ENCODE measurements at places on chromosomes 7 and 10.

GRCh38 chr10:123781956-123782500 is 109.6 kb downstream of the CPXM2 start:
- no peak for DNase-seq

- no peak for DNase-seq
Measured at GRCh38 chr10:82440775-82441174, 565.8 kb downstream of the NRG3 start.

- DNase-seq: no peak
Measured at GRCh38 chr10:340646-341045, 205.4 kb downstream of the ZMYND11 start.

- DNase-seq: no peak
Measured at GRCh38 chr10:33706191-33706590, 371.7 kb upstream of the NRP1 start.

- DNase-seq: no peak
Measured at GRCh38 chr7:129843365-129843898, 109.3 kb downstream of the UBE2H start.

DNA sequence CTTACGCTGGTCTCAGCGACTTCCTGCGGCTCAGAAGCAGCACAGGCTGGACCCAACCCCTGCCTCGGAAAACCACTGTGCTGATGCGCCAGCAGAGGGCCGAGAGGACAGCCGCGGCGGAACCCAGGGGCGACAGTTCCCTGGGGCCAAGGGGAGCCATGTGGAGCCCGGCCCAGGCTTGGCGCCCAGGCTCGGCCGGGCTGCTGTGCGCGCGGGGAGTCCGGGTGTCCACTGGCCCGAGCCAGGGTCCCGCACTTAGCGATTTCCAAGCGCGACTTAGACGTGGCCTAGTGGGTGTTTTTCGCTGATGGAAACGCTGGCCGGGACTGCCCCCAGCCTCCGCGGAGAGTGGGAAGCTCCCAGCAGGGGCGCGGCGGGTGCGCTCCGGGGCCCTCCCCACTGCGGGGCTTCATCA is 18.6 kb upstream of the ZNF32 start:
- no peak for DNase-seq

DNA sequence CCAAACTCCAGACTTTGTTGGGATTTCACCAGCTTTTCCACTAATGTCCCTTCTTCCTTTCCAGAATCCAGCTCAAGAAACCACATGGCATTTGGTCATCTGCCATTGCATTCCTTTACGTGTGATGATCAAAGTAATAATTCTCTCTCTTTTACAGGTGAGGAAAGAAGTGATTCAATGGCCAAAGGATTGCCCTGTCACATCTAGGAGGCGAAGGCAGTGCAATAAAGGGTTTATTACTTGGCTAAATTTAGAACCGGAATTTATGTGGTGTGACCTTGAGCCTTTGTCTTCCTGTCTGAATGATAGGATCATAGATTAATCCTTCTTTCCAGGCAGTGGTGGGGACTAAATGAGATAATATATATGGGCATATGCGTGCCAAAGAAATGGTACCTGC is 58.3 kb upstream of the COBL start:
- no peak for DNase-seq

DNA sequence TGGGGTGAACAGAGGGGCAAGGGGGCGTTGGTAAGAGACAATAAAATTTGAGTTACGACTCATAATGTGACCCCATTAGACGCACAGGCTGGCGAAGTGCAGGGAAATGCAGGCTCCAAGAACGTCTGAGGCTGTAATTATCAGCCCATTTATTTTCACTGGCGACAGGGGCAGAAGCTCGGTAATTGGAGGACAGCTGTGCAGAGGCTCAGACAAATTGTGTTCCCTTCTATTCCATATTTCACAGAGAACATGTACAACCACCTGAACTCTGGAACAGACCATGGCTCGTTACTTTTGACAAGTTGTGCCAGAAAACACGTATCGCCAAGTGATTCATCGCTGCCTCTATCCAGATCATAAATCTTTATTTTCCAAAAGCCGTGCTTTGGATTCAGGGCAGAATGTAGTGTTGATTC is 137.3 kb upstream of the FRMD4A start:
- no peak for DNase-seq

DNA sequence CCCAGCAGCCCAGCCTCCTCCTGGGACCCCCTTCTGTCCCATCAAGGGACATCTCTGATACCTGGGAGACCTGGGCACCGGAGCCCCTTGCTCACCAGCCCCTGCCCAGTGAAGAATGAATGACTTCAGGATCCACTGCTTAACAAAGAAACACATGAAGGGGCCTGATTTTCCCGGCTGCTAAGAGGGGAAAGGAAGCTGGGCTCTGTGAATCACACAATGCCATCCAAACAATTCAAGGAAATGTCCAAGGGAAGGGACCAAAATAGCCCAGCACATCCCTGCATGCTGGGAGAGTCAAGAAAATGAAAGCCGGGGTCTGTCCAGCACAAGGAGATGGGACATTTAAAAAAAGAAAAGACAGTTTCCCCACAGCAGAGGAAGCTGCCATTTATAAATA is 128.7 kb upstream of the JCAD start:
- no peak for DNase-seq

DNA sequence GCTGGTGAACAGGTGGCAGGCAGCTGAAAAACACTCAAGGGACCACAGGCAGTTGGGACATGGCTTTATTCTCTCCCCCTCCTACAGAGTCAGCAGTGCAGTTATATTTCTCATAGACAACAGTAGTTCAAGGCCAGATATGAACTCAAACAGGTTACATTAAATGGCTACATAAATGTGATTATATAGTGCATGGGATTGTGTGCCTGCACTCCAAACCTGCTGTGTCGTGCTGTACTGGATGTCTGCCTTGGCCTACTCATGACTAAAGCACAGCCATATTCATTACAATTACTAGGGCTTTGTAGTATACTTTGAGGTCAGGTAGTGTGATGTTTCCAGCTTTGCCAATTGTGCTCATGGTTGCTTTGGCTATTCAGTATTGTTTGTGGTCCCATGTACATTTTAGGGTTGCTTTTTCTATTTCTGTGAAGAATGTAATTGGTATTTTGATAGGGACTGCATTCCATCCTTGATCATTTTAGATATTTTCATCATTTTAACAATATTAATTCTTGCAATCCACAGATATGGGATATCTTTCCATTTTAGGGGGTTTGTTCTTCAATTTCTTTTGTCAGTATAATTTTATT is 393.6 kb downstream of the CNTNAP2 start:
- DNase-seq: no peak

DNA sequence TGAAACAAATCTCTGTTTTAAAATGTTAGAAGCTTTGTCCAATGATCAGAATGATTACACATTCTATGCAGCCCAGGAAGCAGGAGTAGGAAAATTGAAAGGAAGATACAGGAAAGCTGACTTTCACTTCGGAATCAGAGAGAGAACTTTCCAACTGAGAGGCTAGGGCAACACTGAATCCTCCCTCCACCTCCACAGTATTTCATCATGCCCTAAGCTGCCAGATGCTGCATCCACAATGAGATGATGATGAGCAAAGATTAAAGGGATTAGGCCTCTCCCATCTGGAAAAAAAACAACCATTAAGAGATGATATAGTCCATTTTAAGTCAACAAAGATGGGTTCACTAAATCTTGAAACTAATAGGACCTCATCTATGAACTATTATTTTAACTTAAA is 215.6 kb downstream of the GPR37 start:
- no peak for DNase-seq

- DNase-seq: no peak
Measured at GRCh38 chr7:28686418-28686800, 271.7 kb downstream of the TRIL start.

DNA sequence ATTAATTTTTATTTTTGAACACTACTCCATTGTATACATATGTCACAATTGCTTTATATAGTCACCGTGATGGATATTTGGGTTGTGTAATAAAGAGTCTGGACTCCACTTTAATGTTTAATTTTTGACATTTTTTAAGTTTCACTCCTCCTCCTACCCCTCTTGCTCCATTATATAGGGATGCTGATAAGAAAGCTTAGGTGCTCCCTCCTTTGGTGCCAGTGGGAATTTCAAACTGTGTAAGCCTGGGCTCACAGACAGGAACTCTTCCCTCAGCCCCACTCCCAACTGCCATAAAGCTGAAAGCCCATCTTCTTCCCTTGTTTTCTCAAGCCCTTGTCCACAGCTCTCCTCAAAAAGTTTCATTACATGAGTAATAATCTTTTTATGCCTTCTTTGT is 47.6 kb downstream of the TWIST1 start:
- DNase-seq: no peak

DNA sequence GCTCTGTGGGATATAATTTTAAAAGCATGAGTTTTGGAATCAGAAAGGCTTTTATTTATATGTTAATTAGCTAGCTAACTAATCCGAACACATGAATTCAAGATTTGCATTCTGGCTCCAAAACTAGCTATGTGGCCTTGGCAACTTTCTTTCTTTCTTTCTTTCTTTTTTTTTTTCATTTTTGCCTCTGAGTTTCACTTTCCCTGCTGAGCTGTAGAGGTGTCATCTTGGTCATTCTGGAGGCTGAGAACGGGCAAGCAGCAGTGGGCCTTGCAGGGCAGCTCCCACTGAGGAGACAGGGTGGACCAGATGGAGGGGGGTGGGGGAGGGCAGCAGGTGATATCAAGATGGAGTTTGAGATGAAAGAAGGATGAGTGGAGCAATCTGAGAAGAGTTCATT is 24.8 kb upstream of the SFMBT2 start:
- DNase-seq: no peak

- DNase-seq: no peak
Measured at GRCh38 chr10:28691187-28691694, 13.9 kb downstream of the BAMBI start.

DNA sequence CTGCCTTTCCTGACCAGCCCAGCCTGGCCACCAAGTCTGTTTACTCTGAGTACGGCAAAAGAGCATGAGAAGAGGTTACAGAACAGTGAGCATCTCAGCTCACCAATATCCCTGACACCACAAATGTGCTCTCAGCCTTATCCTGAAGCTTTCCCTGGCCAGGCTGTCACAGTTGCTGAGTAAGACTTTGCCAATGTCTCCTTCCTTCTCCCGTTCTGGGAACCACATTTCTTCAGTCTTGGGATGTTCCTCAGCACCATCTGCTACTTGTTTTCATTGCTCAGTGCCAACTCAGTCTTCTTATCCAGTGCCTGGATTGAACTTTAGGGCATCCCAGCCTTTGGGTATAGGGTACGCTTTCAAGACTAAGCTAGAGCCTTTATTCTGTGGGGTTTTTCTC is 7.1 kb upstream of the KCNIP2 start:
- DNase-seq: no peak

DNA sequence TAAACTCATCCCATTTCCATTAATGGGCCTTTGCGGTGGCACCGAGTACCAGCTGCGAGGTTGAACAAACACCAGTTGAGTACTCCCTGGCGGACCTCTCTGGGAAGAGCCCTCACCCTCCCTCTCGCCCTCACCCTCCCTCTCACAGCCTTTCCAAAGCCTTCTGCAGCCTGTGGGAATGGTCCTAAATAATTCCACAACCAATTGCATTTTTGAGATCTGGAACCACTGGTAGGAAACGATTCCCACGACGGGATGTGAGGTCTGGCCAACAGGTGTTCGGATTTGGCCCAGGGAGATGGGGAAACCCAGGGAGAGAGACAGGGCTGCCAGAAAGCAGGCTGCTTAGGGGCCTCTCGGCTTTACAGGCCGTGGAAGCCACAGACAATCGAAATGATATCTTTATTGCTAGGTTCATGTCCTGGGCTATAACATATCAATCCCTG is 5.3 kb downstream of the PTF1A start:
- DNase-seq: no peak

Data from stimulated activated CD4-positive, alpha-beta T cell treated with anti-CD3 and anti-CD28 coated beads, Interleukin-1b, Interleukin-23, amount 100 ng/mL, for 1 hour (primary cell).